ENCODE measurements at places on chromosomes 11 and 22.

- DNase-seq, result no peak
Measured at GRCh38 chr11:42837994-42838393, 473.8 kb upstream of the API5 start.

GRCh38 chr11:62413060-62413696, 5.7 kb upstream of the SCGB1A1 start:
- no peak for DNase-seq

GRCh38 chr11:70532731-70533130, 134.4 kb downstream of the CTTN start:
- no peak for DNase-seq

DNA sequence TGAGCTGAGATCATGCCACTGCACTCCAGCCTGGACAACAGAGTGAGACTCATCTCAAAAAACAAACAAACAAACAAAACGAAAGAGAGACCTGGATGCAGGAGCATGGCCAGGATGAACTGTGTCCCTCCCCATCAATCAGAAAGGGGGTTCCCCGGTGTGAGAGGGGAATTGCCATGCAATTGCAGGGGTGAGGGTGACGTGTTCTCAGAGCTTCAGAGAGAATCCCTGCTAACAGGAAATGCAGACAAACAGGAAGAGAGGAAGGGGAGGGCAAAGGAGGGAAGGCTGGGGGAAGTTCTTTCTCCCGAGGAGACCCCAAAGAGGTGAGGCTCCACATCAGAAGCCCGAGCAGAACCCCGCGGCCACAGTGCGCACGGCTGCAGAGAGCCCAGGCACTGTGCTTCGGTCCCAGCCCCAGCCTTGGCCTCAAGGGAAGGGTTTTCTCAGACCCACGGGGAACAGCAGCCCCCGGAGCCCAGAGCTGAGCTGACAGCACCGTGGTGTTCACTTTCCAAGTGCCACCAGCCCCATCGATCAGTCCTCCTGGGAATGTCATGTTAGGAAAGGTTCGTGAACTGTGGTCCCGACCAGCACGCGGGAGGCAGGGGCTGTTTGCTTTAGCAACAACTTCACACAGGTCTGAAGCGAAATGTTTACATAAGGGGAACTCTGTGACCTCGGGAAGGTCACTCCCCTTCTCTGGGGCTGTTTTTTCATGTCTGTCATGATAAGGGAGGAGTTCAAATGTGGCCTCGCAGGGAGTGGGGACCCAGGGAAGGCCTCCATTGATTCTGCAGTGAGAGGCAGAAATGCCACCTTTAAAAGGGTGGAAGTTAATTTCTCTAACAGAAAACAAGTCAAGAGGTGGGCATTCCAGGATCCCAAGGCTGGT, 108.0 kb upstream of the ANO1 start:
- DNase-seq, result no peak

DNA sequence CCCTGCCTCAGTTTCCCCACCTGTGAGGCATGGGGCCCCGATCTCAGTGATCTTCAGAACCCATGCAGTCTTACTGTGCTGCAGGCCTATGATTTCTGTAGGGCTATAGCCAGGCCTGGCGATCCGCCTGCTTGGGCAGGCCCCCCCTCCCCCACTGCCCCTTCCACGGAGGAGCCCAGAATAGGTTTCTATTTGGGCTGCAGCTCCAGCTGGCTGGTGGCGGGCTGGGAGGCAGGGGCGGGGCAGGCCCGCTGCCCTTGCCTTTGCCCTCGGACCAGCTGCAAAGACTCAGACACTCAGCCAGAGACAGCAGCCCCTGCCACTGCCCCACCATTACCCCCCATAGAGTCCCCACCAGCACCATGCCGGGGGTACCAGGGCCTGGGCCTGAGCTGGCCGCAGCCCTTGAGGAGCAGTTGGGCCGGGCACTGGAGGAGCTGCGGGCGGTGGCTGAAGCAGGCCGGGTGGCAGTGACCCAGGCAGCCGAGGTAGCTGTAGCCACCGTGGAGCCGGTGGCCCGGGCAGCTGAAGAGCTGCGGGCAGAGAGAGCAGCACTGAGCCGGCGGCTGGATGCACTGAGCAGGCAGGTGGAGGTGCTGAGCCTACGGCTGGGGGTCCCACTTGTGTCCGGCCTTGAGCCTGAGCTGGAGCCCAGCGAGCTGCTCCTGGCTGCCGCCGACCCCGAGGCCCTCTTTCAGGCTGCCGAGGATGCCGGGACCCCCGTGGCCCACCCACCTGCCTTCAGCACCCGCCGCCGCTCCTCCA, 12.2 kb downstream of the SMTN start:
- DNase-seq, result no peak

DNA sequence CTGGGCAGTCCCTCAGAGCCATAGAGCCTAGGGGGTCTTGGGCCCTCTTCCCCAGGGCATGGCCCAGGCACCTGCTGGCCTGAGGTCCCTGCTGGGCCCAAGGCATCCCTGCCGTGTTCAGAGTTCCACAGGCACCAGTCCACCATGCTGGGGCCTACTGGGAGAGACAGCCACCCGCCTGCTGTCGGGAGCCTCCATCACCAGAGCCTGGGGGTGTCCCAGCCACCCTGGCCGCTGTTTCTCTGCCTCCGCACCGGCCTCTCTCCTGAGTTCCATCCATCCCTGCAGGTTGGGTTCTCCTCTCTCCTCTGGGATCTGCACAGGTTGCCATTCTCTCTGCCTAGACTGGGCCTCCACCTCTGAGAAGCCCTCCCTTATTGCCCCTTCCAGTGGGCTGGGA, 68.6 kb downstream of the KCNQ1 start:
- DNase-seq, result no peak

DNA sequence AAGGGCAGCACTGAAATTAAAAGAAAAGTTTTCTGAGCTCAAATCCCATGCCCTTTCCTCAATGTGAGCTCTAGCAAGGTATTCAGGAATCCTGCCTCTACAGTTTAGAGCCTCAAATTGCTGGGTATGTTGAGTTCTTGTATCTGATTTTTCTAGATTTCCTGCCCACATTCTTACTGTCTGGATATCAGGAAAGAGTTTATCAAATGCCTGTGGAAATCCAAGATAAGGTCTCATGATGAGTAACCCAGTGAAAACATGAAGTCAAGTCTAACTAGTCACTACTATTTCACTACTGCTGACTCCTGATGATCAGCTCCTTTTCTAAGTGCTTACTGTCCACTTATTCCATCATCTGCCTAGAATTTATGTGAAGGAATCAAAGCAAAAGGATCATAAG, 29.8 kb downstream of the LIMK2 start:
- DNase-seq, result no peak

DNA sequence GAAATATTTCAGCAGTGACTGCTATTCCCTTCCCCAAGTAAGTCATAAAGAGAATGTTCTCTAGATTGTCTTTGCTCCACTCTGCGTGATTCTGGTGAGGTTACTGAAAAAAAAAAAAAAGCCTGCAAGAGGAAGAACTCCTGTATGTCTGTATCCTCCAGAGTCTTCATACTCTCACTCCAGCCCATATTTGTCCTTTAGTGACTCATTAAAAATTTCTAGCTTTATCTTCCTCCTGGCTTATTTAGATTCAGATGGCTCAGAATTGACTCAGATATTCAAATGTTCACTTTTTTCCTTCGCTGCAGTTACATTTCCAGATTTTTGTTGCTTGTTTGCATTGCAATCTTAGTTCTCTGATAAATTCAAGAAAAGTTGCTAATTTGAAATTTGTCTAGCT, 76.3 kb upstream of the CNTN5 start:
- no peak for DNase-seq

GRCh38 chr22:39125622-39126021, 26.9 kb downstream of the CBX7 start:
- no peak for DNase-seq

GRCh38 chr11:119982517-119983239, 155.2 kb downstream of the TRIM29 start:
- DNase-seq, result no peak

- no peak for DNase-seq
Measured at GRCh38 chr22:22746963-22747933, 102.8 kb downstream of the GGTLC2 start.

DNA sequence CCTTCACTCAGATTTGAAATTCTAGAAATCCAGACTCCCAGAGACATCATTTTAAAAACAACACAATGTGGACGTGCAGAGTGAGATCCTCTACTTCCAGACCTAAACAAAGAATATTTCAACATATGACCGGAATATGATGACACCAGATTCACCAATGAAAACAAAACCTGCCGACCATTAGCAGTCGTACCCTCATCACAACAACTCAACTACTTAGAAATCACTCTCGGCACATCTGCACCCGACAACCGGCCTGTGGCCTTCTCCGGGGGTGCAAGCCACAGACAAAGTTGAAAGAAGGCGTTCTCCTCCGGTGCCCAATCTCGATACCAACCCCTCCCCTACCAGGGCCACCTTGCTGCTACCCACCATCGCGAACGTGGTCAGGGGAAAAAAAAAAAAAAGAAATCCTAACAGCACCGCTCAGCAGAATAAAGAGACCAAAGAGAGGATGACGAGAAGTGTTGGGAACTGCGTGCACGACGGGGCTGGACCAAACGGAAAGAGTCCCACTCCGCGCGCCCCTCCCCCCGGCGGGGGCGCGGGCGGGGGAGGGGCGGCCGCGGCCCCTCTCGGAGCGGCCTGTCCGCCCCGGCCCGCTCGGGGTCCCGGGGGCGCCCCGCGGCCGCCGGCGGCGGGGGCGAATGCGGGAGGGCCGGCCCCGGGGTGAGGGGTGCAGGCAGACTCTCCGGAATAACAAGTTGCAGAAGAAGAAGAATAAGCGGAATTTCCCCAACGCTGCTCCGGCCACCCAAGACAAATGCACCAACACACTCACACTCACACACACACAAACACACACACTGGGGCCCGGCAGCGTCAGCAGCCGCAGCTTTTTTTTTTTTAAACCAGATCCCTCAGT, 1.7 kb downstream of the PHF21A start:
- DNase-seq, result no peak

GRCh38 chr11:14132312-14132711, 169.8 kb downstream of the SPON1 start:
- no peak for DNase-seq

- no peak for DNase-seq
Measured at GRCh38 chr11:35593143-35593542, 25.1 kb upstream of the FJX1 start.

- no peak for DNase-seq
Measured at GRCh38 chr11:110415081-110415480, 14.7 kb upstream of the FDX1 start.

DNA sequence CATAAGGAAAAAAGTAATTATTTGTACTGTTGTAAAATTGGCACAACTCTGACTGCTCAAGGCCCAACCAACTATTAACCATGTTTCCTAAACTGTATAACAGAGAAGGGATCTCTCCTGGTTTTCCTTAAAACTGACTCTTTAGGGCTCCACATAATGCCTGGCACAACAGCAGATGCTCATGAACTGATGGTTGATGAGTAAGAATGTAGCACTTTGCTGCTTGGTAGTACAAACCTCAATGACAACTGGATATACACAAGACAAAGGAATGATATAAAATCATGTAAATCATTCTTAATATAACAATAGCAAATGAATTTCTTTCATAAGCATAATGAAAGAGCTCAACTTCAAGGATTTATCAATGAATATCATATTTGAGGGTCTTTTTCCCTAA, 11.7 kb downstream of the MSANTD2 start:
- DNase-seq, result no peak

DNA sequence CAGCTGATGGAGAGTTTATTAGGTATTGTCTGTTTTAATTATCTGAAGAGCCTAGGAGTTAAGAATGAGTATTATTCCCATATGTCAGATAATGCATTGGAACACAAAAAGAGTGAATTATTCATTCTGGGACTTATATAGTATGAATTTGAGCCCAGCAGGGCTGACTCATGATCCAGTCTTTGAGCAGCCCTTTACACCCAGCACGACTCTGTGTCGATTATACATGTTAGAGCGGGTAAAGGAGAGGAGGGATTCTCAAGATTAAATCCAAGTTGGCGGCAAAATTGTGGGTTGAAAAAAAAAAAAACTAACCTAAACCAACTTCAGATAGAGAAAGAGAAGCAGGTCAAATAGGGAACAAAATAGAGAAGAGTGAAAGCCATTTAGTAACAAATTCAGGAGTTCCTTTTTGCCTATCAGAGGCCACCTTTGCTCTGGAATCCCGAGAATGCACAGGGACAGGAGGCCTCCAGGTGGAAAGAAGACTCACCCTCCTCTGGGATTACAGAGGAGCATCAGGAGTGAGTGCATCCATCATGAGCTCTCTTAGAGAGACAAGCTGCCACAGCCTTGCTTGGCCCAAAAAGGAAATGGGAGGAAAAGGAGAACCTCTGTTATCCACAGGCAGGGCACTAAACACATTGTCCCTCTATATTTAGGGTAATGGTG, 3.1 kb downstream of the MRGPRX1 start:
- DNase-seq, result no peak

GRCh38 chr11:134498326-134499139, 86.5 kb upstream of the B3GAT1 start:
- DNase-seq, result no peak

- no peak for DNase-seq
Measured at GRCh38 chr11:57475191-57475590, 14.9 kb downstream of the RTN4RL2 start.

DNA sequence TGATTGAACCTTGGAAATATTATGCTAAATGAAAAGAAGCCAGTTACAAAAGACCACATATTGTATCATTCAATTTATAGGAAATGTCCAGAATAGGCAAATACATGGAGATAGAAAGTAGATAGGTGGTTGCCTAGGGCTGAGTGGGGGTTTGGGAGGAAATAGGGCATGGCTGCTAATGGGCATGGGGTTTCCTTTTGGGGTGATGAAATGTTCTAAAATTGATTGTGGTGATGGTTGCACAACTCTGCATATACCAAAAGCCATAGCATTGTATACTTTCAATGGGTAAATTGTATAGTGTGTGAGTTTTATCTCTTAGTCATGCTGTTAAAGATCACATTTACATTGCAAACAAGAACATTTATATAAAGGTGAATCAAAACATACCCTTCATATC, 48.7 kb downstream of the LDLRAD3 start:
- DNase-seq, result no peak

DNA sequence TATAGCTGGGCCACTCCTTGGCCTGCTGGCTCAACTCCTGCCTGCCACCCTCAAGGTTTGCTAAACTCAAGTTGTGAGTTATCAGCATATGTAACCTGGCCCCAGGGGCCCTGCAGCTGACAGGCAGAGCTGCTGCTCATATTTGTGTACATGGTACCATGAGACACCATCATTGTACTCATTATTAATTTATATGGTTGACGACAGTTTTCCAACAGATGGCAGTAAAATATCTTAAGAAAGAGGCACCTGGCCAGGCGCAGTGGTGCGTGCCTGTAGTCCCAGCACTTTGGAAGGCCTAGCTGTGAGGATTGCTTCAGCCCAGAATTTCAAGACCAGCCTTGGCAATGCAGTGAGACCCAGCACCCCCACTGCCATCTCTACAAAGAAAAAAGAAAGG, 11.4 kb upstream of the DENND5A start:
- no peak for DNase-seq

- no peak for DNase-seq
Measured at GRCh38 chr11:38718049-38718448, 2120.0 kb upstream of the RAG2 start.

GRCh38 chr11:2097998-2098690, 41.0 kb downstream of the IGF2 start:
- no peak for DNase-seq

- no peak for DNase-seq
Measured at GRCh38 chr11:79374727-79375126, 66.1 kb downstream of the TENM4 start.

GRCh38 chr11:65866509-65867283, 5.9 kb downstream of the EFEMP2 start:
- DNase-seq, result no peak

GRCh38 chr11:727281-727701, 20.0 kb upstream of the TALDO1 start:
- DNase-seq, result no peak

Data from ascending aorta (tissue), 2 donors.